ENCODE measurements at places on chromosomes 2 and 18. TPM values are rescaled to one million over a fixed set of nuclear protein-coding genes. Genes with fewer than 3 reads are reported as not detected.

The TTN gene
- total RNA-seq, result 9.7 TPM

The CFC1 gene
- total RNA-seq, result not detected

The MYO7B gene
- 0.54 TPM for total RNA-seq

The ZNF397 gene
- 18.6 TPM for total RNA-seq

The CNTNAP5 gene
- not detected for total RNA-seq
